NCI-H1694 (cell line): ENCODE measurements at places on chromosomes 5 and 9.

GRCh38 chr5:141135030-141135717, at the start of gene PCDHB5:
Gene PCDHB5 (plus strand): TSS chr5:141135206. CDS start chr5:141135435, 229 bp downstream.
- DNase-seq, result peak; percentile 71

DNA sequence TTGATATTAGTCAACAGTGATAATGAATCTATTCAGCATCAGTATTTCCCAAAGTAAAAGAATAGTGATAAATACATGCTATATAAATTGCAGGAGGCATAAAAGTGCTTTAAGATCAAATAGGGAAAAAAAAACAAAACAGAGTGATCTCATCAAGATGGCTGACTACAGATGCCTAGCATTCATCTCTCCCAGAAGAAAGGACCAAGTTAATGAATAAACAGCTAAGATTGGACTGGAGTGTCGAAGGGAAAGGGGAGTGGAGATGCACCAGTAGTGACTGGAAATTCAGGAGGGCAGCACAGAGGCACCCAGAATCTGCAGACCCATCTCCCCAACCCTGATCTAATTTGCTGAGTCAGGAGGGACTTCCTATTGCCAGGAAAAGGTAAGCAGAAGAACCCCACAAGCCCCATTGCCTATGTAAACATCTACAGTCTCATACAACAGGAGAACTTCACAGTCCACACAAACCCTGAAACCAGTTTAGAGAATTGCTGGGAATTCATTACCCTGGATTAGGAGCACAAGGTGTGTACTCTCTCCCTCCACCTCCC, 699.4 kb downstream of the PTPRD start:
- no peak for DNase-seq

DNA sequence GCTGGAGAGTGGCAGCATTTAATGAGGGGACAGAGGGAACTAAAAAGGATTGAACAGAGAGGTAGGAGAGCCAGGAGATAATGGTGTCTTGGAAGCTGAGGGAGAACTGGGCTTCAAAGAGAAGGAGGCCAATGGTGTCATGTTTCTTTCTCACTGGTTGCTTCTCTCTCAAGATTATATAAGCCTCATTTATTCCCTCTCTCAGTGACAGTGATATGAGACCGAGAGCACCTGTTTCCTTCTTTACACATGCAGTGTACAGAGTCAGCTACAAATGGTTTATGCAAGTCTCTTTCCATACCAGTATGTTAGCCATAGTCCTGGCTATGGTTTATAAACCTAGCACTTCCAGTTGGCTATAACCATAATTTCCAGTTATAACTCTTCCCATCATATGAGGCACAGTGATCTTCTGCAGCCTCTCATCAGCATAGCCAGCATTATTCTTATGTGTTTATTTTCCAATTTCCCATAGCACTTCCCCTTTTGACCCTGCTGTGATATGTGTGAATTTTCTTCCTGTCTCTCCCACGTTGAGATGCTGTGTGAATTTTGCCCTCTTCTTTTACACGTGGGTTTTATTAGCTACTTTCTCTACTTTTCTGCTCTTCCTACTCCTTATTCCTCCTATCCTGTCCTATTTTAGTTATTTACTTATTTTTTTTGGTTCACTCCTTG, 71.2 kb downstream of the UNC13B start:
- DNase-seq, result no peak

- no peak for DNase-seq
Observed at GRCh38 chr9:133725886-133726285, 12.3 kb downstream of the SARDH start.

- DNase-seq, result no peak
Observed at GRCh38 chr9:90053027-90053426, 448.2 kb downstream of the GADD45G start.

- DNase-seq, result no peak
Observed at GRCh38 chr5:160477266-160477970, 55.8 kb downstream of the PTTG1 start.

- peak; percentile 55 for DNase-seq
Observed at GRCh38 chr5:101067429-101067828, 164.3 kb upstream of the ST8SIA4 start.

DNA sequence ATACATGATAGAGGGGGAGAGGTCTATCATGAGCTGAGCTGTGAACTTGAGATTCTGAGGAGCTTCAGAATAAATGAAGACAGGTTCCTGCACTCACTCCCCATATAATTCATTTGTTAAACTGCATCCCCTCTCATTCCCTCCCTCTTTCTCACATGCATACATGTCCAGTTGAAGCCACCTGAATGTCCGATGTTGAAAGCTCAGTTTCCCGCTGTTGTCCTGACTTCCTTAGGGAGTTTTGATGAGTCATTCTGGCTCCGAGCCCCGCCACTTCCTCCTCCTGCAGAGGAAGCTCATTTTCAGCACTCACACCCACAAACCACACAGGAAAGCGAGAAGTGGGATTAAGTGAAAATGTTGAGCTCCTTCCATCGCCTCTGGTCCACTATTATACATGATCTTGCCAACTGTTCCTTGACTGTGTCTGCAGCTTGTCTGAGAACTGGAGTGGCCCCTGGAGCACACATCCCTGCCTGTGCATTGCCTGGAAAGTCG, 121.2 kb downstream of the CEMIP2 start:
- no peak for DNase-seq

DNA sequence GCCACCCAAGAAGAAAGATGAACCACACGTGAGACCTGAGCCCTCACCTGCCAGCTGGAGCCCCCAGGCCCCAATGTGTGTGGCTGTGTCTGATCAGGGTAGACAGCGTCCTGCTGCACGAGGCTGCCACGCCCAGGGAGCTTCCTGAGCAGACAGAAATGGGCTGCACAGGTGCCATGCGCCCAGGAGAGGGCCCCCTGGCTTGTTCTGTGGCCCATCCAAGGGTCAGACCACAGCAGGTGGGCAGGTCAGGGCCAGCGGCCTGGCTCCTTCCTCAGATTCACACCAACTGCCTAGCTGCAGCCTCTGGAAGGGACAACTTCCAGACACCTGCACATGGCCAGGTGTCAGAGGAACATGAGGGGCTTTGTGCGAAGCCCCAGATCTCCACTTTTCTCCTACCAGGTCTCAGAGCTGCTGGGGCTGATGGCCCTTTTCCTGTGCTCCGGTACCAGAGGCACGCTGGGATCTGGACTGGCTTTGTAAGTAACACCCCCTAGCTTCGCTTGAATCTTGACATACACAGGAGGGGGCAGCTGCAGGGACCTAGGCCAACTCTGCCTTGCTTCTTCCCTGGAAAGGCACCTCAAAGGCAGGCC, 10.8 kb downstream of the SARDH start:
- DNase-seq, result no peak

DNA sequence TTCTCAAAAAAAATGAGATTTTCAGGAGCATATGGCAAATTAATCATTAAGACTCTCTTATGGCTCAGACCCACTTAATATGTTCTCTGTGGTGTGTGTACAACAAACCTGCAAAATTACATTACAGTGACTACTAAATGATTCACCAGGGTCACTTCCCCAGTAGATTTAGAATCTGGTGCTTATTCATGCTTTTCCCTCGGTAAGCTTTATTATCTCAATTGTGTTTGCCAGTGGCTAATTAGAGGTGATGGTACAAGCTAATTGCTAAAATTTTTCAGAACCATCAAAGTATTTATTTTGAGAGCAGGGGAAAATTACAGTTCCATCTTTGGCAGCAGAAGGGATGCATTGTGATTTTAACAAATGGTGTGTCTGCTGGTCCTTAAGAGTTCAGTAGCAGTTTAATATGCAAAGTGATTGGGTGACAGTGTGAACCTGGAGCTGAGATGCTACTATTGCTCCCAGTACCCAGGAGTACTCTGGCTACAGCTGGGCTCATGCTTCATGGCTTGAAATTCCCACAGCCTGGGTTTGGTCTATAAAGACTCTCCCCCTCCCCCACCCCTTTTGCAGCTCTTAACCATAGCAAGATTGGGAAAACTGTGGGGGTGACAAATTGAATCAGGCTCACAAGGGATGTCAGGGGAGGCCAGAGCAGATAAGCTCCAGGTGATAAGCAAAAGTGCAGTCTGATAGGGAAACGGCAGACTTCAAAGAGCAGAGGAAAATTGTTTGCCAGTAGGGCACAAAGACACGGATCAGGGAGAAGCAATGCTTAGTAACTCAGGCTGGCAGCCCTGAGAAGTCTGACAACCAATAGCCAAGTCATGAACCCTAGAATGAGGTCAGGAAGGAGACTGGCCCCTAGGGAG, 92.8 kb upstream of the RAD23B start:
- no peak for DNase-seq

DNA sequence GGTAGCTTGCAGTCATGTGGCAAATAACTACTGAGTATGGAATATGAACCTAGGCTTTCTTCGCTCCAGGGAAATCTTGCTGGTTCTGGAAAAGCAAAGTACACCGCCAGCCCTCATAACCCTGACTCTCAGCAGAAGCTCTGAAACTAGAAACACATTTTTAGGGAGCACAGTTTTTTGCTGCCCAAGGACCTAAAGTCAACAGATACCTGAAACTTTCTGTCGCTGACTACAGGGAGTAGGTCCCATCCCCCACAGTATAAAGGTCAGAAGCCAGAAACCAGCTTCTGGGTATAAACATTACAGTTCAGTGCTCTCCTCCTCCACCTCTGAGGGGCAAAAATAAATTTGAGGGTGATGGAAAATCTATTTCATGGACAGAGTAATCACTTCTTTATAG, 3.0 kb downstream of the ATOX1 start:
- no peak for DNase-seq

DNA sequence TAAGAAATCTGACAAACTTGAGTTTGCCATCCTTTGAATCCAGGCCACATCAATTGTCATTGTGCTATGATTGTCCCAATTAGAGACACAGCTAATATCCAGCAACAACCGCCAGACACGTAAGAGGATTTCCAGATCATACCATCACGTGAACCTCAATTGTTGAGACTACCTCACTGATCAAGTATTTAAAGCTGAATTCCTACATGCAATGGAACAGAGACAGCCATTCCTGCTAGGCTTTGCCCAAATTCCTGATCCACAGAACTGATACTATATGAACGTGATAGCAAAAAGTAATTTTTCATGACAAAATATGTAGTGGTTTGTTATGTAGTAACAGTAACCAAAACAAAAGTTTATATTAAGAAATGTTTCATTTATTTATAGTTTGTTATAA, 657.7 kb downstream of the PRR16 start:
- no peak for DNase-seq

DNA sequence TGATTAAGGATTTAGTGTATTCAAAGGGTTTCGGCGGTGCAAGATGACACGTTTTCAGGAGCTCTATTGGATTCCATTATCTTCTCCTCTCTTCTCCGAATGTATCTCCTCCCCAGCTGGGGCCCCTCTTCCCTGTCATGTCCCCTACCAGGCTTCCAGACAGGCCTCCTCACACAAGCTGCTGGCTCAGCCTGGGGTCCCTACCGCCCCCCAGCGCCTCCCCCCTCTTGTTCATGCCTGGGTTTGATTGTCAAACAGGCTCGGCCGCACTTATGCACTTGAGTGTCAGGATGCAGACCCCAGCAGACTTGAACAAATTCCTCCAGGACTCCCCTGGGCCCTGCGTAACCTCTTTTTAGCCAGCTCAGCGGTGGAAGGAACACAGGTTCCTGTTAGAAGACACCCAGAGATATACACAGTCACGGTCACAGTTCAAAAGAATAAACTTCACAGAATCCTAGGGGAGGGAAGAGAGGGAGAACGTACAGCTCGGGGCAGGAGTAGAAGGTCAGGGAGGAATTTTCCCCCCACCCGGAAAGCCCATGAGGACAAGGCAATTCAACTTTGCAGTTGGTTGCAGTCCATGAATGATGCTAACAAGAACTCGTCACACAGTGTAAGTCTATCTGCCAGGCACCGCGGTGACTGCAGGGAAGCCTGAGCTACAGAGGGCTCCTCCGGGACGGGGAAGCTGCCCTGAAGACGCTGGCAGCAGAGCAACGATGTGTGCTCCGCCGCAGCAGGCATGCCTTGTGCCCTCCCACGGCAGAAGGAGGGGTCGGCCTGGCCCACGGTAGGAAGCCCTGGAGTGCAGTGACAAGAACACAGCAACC, 560.0 kb downstream of the BNC2 start:
- no peak for DNase-seq

DNA sequence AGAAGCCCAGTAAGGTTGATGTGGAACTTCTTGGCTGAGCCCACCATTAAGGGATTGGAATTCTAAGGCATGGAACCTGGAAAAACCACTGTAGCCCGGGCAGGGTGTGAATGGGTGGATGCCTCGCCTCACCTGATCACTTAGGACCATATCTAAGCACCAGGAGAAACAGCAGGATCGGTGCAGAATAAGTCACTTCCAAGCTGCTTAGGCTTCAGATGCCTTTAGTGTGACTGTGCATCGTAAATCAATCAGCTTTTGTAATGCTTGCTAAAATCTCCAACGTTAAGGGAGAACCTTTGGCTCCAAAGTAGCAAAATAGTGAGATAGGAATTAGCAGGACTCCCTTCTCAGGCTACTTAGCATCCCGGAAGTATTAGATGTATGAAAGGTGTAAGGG, 103.9 kb upstream of the MEGF10 start:
- no peak for DNase-seq

- DNase-seq, result peak; percentile 15
Observed at GRCh38 chr5:158074992-158075769, 216.2 kb upstream of the CLINT1 start.

DNA sequence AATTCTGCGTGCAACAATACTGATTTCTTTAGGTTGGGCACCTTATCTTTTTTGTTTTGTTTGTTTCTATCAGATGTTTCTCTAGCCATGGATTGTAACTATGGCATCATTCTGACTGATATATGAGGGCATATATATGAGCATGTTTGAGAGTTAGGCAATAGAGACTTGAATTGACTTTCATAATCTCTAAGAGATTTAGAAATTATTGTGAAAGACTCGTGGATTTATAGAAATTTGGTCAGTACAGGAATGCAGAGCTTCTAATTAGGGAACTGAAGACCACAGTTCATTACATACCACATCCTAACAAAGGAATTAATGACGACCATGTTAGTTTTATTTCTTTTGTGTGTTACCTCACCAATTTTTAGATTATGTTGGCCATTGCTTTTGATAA, 546.0 kb upstream of the GRAMD2B start:
- DNase-seq, result no peak

DNA sequence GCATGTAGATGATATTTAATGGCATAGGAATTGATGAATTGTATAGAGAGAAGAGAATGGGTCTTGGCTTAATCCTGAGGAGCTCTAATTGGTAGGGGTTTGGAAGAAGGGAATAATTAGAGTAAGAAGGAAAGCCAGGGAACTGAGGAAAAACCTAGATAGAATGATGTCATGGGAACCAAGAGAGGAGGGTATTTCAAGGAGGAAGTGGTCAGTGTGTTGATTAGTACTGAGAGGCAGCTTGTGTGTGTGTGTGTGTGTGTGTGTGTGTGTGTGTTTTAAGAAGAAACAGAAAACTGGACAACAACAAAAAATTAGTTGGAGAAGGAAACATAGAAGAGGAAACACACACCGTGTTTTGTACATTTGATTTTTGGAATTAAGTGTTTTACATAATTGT, 42.8 kb downstream of the MAST4 start:
- DNase-seq, result no peak

DNA sequence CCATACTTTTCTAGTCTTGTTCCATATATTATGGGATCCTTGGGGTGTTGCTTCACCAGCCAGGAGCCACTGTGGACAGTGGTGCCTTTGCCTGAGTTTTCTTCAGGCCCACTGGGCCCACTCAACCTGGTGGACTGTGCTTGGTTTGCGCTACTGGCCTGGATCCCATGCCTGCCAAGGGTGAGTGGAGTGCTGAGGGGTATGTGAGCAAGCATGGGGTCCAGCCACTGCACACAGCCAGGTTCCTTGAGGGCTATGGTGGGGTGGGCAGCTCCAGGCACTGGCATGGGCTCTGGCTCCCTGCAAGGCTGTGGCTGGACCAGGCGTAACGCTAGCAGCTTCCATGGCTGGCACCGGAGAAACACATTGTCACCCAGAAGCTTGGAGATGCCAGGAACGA, 13.2 kb upstream of the PRR16 start:
- no peak for DNase-seq

- DNase-seq, result no peak
Observed at GRCh38 chr5:59126708-59127573, 544.1 kb downstream of the RAB3C start.
